Thyroid gland (tissue), 4 donors: ENCODE measurements at places on chromosomes 2 and 18. TPM values are rescaled to one million over a fixed set of nuclear protein-coding genes. Genes with fewer than 3 reads are reported as not detected.

UGT1A3 gene
- total RNA-seq, result 0.67 TPM

DNA sequence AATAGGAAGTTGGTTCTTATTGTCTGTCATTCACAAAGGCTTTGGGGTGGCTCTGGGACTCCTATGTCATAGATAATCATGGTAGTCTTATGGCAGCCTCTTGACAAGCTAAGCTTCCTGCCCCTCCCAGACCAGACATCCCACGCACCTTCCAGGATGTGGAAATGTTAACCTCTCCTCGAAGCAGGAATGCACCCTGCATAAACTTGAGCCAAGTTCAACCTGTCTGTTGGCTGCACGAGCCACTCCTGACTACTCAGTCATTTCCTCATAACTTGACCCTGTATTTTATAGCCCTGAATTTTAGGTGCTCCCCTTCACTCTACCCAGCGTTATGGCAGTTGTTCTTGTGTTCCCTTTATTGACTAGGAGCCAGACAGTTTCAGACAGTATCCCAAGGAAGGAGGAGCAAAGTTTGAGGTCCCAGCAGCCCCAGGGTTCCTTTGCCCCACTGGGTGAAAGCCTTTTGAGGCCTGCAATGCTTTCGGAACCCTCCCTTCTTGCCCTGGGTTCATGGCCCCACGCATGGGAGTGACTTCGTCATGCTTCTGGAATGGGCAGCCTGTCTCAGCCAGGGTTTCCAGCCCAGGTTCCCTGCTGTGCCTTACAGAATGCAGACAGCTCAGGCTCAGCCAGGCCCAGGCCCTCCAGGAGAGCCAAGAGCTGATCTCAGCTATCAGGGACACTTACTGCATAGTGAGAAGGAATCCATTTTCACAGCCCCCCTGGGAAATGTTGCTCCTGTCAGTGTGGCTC, 15.6 kb upstream of the INO80C start:
- no peaks in the 10 kb centered on the region for H3K36me3 ChIP-seq
- H3K4me3 ChIP-seq, result no peak overlapping the region
- H3K4me1 ChIP-seq, result peaks cover 7% of the 10 kb centered on the region
- DNase-seq, result peak; percentile 50
- H3K27ac ChIP-seq, result peak overlapping the region; percentile 33

DNA sequence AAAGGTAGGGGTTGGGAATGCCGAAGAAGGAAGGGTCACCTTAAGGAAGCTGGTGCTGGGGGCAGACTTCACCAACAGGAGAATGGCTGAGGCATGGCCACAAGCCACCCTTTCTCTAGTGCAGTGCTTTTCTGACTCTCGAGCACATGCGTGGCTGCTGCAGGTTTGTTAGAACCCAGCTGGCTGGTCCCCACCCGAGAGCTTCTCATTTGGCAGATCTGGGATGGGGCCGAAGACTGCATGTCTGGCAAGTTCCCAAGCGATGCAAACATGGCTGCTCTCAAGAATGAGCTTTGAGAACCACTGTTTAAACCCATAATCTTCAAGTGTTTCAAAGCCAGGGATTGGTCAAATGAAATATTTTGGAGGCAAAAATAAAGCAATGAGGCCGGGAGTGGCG, 63.2 kb downstream of the LONRF2 start:
- no peaks in the 10 kb centered on the region for H3K27me3 ChIP-seq
- no peaks in the 10 kb centered on the region for H3K4me1 ChIP-seq
- no peaks in the 10 kb centered on the region for H3K36me3 ChIP-seq
- H3K27ac ChIP-seq, result no peak overlapping the region

MC2R gene
- not detected for total RNA-seq

GRCh38 chr2:75476761-75477160, 84.0 kb downstream of the EVA1A start:
- no peaks in the 10 kb centered on the region for H3K36me3 ChIP-seq
- no peak for DNase-seq
- H3K4me1 ChIP-seq, result no peaks in the 10 kb centered on the region
- H3K4me3 ChIP-seq, result no peak overlapping the region
- H3K27me3 ChIP-seq, result no peaks in the 10 kb centered on the region
- no peak overlapping the region for H3K27ac ChIP-seq

DNA sequence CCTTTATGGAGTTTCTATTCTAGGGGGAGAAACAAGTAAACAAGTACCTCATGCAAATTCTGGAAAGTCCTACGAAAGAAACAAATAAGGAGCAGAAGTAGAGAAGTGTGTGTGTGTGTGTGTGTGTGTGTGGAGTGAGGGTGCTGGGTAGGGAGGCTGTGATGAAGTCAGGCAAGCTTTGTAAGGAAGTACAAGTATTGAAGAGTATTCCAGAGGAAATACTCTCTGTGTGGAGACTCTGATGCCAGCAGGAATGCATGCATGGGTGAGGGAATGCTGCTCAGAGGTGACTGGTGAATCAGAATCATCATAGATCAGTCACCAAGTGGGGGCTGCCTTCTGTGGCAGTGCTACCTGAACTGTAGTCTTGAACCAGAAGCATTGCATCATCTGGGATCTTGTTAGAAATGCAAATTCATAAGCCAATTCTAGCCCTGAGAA, 34.5 kb downstream of the SLC4A3 start:
- H3K27ac ChIP-seq, result no peak overlapping the region
- H3K4me1 ChIP-seq, result no peaks in the 10 kb centered on the region
- H3K4me3 ChIP-seq, result no peak overlapping the region
- H3K36me3 ChIP-seq, result no peaks in the 10 kb centered on the region
- DNase-seq, result no peak

GRCh38 chr2:22062679-22063078, 938.9 kb downstream of the TDRD15 start:
- H3K27me3 ChIP-seq, result no peaks in the 10 kb centered on the region
- H3K36me3 ChIP-seq, result no peaks in the 10 kb centered on the region

GRCh38 chr2:73984922-73985307, 205 bp downstream of the TET3 start:
- H3K4me3 ChIP-seq, result no peak overlapping the region
- H3K4me1 ChIP-seq, result peaks cover 39% of the 10 kb centered on the region
- H3K27me3 ChIP-seq, result no peaks in the 10 kb centered on the region
- no peak overlapping the region for H3K27ac ChIP-seq
- DNase-seq, result peak; percentile 65

DNA sequence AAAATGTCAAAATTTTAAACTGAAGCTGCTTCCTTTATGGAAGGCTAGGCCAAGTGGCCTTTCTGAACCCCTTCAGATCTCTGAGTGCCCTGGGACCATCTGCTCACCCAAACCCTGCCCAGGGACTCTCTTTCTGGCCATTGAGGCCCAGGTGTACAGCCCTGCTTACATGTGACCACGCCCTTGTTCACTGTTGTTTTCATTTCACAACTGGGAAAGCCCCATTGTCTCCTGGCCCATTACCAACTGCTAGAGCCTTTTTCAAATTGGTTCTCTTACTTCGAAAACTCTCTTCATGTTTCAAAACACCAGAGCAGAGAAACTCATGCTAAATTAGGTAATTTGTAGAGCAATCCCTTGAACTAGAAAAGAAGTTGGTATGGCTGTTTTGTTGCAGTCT, 219.5 kb upstream of the TANK start:
- peaks cover 8% of the 10 kb centered on the region for H3K4me1 ChIP-seq
- peak; percentile 61 for DNase-seq

- H3K4me1 ChIP-seq, result peaks cover 6% of the 10 kb centered on the region
- no peaks in the 10 kb centered on the region for H3K36me3 ChIP-seq
- no peak for DNase-seq
- no peak overlapping the region for H3K4me3 ChIP-seq
- no peak overlapping the region for H3K27ac ChIP-seq
- no peaks in the 10 kb centered on the region for H3K27me3 ChIP-seq
These were observed 443.8 kb downstream of the CMPK2 start for GRCh38 chr2:6421888-6422287.

- H3K4me1 ChIP-seq, result no peaks in the 10 kb centered on the region
- DNase-seq, result no peak
- no peaks in the 10 kb centered on the region for H3K27me3 ChIP-seq
- H3K27ac ChIP-seq, result no peak overlapping the region
These were observed 160.2 kb downstream of the NCK2 start for GRCh38 chr2:105904938-105905337.

GRCh38 chr2:64697297-64698176, 43.8 kb upstream of the SERTAD2 start:
- no peaks in the 10 kb centered on the region for H3K4me1 ChIP-seq
- no peak overlapping the region for H3K27ac ChIP-seq
- no peak overlapping the region for H3K4me3 ChIP-seq
- DNase-seq, result no peak

DNA sequence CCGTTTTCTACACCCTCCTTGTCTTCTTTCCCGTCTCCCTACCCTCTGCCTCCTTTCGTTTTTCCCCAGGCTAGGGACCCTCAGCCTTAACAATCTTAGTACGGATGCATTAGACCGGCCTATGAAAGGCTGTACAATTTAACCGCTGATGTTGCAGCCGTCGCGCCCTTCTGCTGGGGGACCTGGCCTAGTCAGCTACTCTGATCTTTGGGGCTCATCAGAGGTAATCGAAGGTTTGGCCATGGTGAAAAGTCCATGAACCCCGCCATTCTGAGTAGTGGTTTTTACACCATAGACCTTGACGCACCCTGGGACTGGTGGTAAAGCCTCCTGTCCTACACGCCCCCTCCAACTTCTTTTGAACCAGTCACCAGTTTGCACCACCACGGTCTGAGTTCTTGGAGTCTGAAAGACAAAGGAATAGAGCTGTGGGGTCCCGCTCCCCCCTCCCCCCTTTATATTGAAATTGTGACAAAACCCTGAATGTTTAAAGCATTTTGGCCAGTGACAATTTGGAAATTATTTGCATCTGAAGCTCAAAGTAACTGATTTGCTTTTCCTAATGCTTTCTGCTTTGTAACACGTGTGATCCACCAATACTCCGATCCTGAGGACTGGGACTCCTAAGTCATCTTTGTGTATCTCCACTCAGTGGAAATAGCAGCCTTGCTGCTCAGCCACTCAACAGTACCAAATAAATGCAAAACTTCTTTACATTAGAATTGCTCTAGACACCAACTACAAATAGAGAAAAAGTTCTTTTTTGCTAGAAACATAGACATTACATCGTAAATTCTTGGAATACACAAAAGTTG, 642 bp upstream of the SRSF7 start:
- H3K27ac ChIP-seq, result peak overlapping the region; percentile 100
- DNase-seq, result no peak
- H3K27me3 ChIP-seq, result no peaks in the 10 kb centered on the region
- peaks cover 20% of the 10 kb centered on the region for H3K4me1 ChIP-seq

- H3K4me3 ChIP-seq, result no peak overlapping the region
- H3K27me3 ChIP-seq, result no peaks in the 10 kb centered on the region
- DNase-seq, result no peak
- H3K36me3 ChIP-seq, result no peaks in the 10 kb centered on the region
These were observed 194.1 kb upstream of the GLI2 start for GRCh38 chr2:120541553-120541932.

GRCh38 chr2:142796161-142796560, 81.3 kb upstream of the KYNU start:
- H3K4me1 ChIP-seq, result no peaks in the 10 kb centered on the region
- no peaks in the 10 kb centered on the region for H3K36me3 ChIP-seq
- H3K27ac ChIP-seq, result no peak overlapping the region
- no peaks in the 10 kb centered on the region for H3K27me3 ChIP-seq
- no peak for DNase-seq
- no peak overlapping the region for H3K4me3 ChIP-seq

GRCh38 chr2:47850198-47850597, 56.1 kb downstream of the FBXO11 start:
- peaks cover 8% of the 10 kb centered on the region for H3K4me1 ChIP-seq
- H3K27ac ChIP-seq, result no peak overlapping the region
- no peaks in the 10 kb centered on the region for H3K27me3 ChIP-seq
- no peak for DNase-seq
- H3K36me3 ChIP-seq, result no peaks in the 10 kb centered on the region

DNA sequence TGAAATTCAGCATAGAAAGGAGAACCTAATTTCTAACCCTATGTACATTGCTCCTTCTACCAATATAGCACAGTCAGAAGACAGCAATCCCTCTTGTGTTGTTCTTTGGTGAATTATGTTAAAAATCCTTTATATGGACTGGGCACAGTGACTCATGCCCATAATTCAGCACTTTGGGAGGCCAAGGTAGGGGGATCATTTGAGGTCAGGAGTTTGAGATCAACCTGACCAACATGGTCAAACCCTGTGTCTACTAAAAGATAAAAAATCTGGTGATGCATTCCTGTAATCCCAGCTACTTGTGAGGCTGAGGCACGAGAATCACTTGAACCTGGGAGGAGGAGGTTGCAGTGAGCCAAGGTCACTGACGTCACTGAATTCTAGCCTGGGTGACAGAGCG, 195.6 kb downstream of the TMX3 start:
- H3K36me3 ChIP-seq, result no peaks in the 10 kb centered on the region
- no peaks in the 10 kb centered on the region for H3K27me3 ChIP-seq
- H3K4me3 ChIP-seq, result no peak overlapping the region
- DNase-seq, result no peak

DNA sequence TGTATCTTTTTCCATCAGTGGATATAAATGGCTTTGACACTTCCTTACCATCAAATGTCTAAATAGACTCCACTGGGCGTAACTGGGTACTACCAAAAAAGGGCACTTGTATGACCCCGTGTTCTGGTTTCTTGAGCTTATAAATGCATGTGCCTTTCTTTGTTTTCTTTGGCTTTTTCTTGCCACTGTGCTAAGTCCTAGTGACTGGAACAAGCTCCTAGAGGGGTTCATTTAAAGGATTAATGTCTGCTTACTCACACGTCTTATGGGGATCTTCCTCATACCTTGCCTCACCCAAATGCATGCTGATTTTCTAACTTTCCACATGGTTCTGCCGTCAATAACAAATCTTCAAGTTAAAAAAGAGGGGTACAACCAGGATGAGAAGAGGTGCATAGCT, 19.8 kb upstream of the ZNF532 start:
- no peaks in the 10 kb centered on the region for H3K27me3 ChIP-seq
- no peak overlapping the region for H3K27ac ChIP-seq
- no peaks in the 10 kb centered on the region for H3K4me1 ChIP-seq
- no peak for DNase-seq

GRCh38 chr18:79586436-79587225, 93.0 kb upstream of the CTDP1 start:
- H3K36me3 ChIP-seq, result no peaks in the 10 kb centered on the region

DNA sequence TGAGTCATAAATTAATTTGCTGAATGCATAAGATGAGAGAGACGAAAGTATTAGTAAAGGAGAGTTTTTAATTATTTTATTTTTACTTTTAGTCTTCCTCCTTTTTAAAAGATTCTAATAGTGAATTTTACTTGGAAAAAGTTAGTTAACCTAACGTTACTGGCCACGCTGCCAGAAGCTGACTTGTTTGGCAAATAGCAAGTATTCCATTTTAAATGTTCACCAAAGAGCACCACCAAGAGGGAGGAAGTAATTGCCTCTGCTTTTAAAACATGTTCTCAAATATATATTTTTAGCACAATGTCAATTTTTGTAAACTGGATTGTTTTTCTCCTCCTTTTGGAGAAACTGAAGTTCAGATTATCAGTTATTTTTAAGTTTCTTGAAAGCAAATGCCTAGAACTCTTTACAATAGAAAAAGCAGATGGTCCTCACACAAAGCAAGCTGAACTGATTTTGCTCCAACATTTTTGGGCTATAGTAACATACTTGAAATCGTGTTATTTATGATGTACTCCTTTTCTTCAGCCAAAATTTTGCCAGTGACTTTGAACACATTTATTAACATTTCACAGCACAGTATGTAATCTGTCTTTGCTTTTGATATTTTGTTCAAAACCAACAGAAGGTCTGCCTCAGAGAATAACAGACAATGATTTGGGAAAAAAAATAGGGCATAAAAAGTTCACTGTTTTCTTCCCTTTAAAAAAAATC, 1311.0 kb upstream of the FAM98A start:
- H3K27me3 ChIP-seq, result no peaks in the 10 kb centered on the region
- no peak for DNase-seq
- no peak overlapping the region for H3K4me3 ChIP-seq
- no peaks in the 10 kb centered on the region for H3K4me1 ChIP-seq
